ENCODE measurements at places on chromosomes 3 and 15.

DNA sequence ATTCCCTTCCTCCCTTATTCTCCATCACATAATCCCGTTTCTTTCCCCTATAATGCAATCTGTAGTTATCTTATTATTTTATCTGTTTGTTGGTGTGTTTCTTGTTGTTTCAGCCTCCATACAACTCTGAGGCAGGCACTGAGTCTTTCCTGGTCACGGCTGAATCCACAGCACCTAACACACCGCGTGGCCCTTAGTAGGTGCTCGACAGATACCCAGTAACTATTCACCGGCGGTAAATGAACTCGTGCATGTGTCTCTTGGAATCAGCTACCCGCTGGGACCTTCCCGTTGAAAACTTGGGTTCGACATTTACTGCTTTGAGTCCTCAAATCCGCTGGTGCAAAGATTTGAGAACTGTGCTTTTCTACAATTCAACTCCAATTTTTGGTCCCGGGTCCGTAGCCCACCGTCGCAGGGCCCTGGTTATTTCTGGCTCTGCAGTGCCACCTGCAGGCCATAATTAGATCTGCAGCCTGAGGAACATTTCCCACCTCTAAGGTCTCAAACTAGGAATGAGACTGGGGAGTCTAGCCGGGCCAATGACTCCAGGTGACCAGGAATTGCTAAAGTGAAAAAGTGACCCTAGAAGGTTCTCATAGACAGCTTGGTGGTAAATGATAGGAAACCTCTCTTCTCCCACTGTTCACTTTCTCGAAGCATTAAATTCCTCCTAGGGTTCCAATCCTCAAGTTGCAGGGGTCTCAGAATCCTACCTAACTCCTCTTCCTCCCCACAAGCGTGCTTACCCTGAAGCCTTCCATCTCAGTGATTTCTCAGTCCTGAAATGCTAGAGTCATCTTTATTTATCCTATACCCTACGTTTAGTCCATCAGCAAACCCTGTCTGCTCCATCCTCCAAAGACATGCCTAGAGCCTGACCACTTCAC is 40.0 kb upstream of the TRH start:
- DNase-seq = peak; percentile 8

- no peak for DNase-seq
Observed at GRCh38 chr3:48621461-48621869, at the start of gene TMEM89. Gene TMEM89, minus strand, starts transcription at chr3:48621769. Its CDS starts 13 bp downstream, at chr3:48621756.

DNA sequence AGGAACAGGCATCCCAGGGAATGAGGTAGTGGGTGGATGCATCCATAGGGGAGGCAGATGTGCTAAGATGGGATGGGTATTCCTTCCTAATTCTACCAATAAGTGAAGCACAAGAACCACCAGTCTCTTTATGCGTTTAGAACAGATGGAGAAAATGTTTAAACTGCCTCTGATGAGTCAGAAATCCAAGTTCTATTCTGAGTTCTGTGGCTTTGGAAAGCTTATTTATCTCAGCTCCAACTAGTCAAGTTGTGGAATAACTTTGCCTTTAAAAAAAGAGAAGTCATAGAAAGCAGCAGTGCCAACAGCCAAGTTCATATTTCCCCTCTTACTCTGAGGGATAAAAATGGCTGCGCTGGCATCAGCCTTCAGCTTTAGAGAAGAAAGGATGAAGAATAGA is 761.7 kb downstream of the IGSF11 start:
- no peak for DNase-seq

DNA sequence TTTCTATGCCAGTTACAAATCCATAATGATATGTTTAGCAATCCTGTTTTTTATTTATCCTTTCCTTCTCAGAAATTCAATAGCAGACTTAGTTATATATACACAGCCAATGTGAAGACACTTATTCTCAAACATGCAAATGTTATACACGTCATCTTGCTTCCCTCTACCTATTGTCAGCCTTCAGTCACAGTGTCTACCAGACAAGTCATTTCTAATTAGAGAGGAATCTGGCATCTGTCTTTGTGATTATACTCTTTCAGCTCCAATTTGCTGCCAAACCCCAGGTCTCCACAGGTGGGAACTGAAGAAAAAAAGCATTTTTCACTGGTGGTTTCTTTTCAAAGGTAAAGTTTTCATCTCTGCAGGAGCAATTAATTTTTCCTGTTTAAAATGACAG is 793.1 kb downstream of the AGBL1 start:
- no peak for DNase-seq

GRCh38 chr3:35320646-35321407 is 318.5 kb upstream of the ARPP21 start:
- no peak for DNase-seq

GRCh38 chr3:148615382-148615781 is 82.3 kb upstream of the AGTR1 start:
- no peak for DNase-seq

GRCh38 chr3:194998948-194999347 is 272.0 kb downstream of the XXYLT1 start:
- DNase-seq = no peak

DNA sequence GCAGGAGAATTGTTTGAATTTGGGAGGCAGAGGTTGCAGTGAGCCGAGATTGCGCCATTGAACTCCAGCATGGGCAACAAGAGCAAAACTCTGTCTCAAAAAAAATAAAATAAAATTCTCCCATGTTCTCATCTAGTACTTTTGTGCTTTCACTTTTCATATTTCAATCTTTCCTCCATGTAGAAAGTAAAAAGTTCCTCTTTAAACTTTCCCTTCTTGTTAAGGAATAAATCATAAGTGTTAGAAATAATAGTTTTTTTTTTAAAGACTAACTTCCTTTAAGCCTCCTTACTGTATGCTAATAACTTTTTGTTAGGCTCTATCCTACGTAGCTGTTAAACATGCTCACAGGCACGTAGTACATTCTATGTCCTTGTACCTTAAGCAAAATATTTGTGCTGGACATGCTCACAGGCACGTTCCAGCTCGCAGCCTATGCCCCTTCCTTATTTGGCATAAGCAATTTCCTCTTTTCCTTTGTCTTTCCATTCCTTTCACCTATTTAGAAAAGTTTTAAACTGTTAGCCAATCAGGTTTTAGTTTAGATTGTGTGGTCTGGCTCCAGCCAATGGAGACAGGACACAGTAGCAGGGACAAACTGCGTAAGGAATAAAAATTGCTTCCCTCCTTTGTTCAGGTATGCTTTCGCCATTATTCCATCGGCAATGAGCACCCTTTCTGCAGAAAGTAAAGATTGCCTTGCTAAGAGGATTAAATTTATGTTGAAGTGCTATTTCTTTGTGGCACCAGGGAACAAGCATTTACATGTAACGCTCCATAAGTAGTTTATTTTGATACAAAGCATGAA is 38.9 kb upstream of the PIK3CB start:
- no peak for DNase-seq

DNA sequence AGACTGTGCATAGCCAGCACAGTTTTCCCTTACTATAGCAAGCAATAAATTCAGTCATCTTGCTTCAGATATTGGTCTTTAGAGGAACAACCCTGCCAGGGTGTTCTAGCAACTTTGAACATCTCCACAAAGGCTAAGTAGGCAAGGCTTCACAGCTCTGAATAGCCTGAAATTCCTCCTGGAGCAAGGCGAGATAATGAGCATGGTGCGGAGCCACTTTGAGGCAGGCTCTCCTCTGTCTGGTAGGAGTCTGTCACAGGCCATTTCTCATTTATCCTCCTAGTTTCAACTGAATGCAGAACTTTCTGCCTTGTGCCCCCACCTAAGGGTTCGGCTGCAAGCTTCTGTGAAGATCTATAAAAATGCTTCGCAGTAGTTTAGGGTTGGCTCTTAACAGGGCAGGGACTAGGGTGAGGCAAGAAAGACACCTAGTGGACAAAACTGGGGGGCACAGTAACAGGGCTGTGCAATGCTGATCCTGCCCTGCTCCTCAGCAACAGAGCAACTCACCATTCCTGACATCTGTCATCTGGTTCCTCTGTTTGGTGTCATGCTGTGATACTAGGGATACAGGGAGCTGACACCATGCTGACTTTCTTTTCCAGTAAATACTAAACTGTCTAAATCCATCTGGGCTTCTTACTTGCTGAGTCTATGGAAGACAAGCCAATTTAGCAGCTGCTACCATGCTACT is 16.6 kb upstream of the EHHADH start:
- DNase-seq = no peak

GRCh38 chr15:78455749-78456148 is 17.7 kb downstream of the IREB2 start:
- DNase-seq = no peak

DNA sequence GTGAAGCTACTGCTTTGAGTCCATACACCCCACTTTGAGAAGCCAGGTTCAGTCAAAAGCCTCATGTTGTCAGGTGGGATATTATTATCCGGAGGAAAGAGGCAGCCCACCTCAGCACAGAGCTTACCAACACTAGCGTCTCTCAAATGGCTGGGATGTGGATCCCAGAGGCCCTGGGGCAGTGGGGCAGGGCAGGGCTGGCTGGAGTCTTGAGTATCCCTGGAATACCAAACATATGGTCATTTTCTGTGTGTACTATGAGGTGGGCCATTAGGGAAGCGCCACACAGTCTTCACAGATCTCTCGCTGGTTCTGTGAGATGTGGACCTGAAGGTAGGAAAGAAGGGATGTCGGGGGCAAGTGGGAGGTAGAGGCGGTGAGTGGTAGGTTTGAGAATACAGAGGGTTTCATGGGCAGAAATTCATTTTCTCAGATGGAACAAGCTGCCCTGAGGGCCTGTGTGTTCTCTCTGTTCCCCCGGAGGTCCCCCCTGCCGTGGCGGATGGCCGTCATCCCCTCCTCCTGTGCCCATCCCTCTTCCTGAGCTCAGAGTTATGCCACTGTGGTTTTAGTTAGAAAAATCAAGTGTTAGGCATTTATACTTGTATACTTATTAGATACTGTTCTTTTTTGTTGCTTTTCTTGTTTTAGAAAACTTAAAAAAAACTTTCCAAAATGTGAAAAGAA is 66.4 kb downstream of the USP13 start:
- DNase-seq = no peak

- no peak for DNase-seq
Observed at GRCh38 chr15:101611007-101611406, 41.2 kb downstream of the TM2D3 start.

DNA sequence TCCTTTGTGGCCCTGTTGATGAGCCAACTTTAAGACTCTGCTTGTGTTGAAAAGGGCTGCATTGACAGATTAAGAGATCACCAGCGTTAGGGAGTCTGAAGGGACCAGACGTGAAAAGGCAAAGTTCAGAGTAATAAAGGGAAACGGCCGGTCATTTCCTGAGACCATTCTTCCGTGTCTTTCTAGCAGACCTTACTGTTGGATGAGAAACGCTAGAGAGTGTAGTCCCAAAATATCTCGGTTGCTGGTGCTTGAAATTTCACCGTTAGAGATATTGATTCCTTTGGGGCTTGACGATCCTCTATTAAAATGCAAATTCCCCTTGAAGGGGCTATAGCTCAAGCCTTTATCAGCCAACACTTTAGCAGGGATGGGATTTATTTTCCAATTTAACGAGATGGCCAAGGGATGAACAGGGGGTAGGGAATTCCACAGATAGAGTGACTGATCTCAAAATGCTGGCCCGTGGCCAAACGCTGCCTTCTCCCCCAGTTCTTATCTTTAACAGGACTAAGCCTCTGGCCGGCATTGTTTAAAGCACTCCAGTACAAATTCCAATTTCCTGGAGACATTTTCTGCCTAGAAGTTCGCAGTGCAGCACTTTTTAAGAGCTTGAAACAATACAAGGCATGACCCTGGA is 250.4 kb downstream of the TJP1 start:
- no peak for DNase-seq

DNA sequence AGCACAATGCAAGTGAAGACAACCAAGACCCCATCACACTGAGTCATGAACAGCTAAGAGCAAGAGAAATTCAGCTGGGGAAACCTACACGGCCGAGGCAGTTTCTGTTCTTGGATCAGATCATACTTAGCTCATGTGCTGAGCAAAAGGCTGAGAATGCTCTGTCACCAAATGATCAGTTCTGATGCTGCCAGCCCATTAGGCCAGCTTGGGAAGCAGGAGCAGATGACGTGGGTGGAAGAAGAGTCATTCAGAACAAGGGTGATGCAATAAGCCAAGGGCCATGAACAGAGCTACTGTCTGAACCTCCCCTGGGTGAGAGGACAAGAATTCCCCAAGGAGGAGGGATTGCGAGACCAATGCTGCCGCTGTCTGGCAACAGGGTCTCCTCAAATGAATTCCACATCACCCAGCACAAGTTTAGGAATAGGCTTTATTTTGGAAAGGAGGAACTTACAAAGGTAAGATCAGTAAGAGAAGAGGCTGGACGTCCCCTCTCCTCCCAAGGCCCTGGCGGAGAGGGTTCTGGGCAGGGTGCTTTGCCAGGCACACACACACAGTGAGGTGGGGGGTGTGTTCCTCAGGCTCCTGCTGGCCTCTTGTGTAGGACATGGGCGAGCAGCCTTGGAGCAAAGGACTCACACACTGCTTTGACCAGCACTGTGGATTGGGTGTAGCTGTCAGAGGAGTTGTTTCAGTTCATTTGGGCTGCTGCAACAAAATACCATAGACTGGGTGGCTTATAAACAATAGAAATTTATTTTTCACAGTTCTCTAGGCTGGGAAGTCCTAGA is 65.6 kb upstream of the CTXND1 start:
- DNase-seq = peak; percentile 8

- no peak for DNase-seq
Observed at GRCh38 chr3:10356461-10356981, 35.6 kb upstream of the SEC13 start.

DNA sequence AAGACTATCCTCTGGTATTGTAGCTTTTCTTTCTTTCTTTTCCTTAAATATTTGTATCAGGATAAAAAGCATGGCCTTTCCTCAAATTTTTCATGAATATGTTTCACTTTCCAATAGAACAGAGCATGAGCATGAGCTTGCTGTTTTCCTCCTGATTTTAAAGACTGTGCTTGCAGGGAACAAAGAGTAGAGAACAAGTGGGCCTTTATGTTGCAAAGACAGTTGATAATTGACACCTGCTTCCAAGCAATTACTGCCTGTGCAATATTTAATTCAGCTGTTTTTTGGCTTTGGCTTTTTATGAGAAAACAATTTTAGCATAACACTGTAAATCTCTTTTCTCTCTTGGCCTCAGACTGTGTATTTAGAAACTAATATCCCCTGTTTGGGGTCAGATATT is 263.6 kb upstream of the AZI2 start:
- DNase-seq = no peak

DNA sequence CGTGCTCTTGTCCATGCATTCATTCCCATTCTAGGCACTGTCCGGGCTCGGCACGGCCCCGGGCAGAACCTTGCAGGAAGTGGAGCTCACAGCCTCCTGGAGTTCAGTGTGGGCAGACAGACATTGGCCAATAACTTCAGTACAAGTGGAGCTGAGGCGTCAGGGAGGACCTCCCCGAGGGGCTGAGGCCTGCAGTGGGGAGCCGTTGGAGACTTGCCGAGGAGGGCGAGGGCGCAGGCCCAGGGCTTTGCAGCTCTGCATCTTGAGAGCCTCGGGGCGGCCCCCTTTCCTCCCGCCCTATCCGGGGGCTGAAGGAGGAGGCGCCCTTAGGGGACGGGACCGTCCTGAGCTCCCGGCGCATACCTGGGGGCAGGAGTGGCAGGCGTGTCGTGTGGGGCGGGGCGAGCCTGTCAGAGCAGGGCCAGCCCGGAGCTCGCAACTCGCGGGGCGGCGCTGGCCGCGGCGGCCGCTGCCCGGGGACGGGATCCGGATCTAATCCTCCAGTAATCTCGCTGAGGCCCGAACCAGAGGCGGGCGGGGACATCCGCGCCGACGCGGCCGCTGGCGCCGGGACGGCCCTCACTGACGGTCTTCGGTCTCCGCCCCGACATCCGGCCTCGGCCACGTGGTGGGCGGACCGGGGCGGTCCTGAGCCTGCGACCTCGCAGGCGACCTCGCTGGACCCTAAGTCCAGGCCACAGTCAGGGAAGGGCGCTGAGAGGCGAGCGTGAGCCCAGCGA is at the start of gene ACY1:
Gene ACY1, plus strand, starts transcription at position 698 of the 740 bp plus-strand sequence. CDS start 530 bp downstream, outside the sequence.
- peak; percentile 87 for DNase-seq

GRCh38 chr3:167559924-167560323 is 86.1 kb upstream of the SERPINI2 start:
- DNase-seq = no peak

- DNase-seq = peak; percentile 15
Observed at GRCh38 chr3:136730595-136731273, 21.4 kb downstream of the STAG1 start.

Measured in activated T-cell treated with anti-CD3 and anti-CD28 coated beads, Interleukin-2, amount 50 U/mL, for 72 hours (primary cell).